ENCODE measurements at places on chromosomes 2 and 18.
A peak's percentile ranks its signal among the peaks of the same experiment; 100 is the strongest.

GRCh38 chr18:37176621-37176934 lies 347.7 kb downstream of the KIAA1328 start:
- no peak for DNase-seq
- H3K27ac ChIP-seq = no peak overlapping the region
- H3K36me3 ChIP-seq = no peaks in the 10 kb centered on the region
- H3K4me1 ChIP-seq = no peaks in the 10 kb centered on the region
- H3K4me3 ChIP-seq = no peak overlapping the region

GRCh38 chr18:79768745-79769144 lies 29.0 kb upstream of the KCNG2 start:
- H3K36me3 ChIP-seq = no peaks in the 10 kb centered on the region
- no peak for DNase-seq
- peaks cover 3% of the 10 kb centered on the region for H3K27me3 ChIP-seq

DNA sequence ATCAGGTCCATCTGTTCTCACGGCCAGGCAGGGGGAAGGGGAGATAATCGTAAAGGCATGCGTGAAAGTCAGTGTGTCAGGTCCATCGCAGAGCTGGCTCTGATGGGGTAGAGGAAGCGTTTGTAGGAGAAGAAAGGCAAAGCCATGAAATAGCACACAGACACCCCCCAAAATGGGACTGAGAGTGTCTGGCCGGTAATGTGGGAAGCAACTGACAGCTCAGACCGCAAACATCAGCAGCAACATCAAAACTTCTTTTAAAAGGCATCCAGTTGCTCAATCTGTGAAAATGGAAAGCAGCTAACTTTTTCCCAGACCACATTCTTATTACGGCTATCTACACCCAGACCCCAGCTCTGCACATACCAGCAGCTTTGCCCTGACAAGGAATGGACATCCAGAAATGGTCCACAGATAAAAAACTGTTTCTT lies 232.6 kb downstream of the EN1 start:
- DNase-seq = no peak
- H3K27ac ChIP-seq = no peak overlapping the region
- no peaks in the 10 kb centered on the region for H3K27me3 ChIP-seq
- H3K36me3 ChIP-seq = no peaks in the 10 kb centered on the region
- no peak overlapping the region for H3K4me3 ChIP-seq

DNA sequence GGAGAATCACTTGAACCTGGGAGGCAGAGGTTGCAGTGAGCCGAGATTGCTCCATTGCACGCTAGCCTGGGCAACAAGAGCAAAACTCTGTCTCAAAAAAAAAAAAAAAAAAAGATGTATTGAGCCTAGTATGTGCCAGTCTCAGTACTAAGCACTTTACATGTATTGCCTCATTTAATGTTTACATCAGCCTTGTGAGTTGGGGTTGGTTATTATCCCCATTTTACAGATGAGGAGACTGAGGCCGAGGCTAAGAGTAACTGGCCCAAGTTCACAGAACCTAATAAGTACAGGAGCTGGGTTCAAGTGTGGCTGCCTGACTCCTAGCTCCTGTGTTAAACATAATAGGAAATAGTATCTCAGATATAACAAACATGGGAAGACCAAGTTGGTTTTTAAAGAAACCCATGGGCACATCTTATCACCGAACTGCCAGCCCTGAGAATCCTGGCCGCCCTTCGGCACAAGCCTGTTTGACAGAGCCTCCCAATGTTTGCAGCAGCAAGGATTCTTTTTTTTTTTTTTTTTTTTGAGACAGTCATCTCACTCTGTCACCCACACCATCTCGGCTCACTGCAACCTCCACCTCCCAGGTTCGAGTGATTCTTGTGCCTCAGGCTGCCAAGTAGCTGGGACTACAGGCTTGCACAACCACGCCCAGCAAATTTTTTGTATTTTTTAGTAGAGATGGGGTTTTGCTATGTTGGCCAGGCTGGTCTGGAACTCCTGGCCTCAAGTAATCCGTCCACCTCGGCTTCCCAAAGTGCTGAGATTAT lies 24.2 kb upstream of the GMPPA start:
- no peak overlapping the region for H3K4me3 ChIP-seq
- no peak overlapping the region for H3K27ac ChIP-seq
- H3K36me3 ChIP-seq = no peaks in the 10 kb centered on the region
- no peak for DNase-seq

GRCh38 chr2:25582077-25582830 lies 91.1 kb downstream of the DTNB start:
- peaks cover 5% of the 10 kb centered on the region for H3K36me3 ChIP-seq
- H3K4me1 ChIP-seq = no peaks in the 10 kb centered on the region
- H3K4me3 ChIP-seq = no peak overlapping the region
- H3K27me3 ChIP-seq = no peaks in the 10 kb centered on the region
- H3K27ac ChIP-seq = no peak overlapping the region

- no peak overlapping the region for H3K27ac ChIP-seq
- peaks cover 4% of the 10 kb centered on the region for H3K36me3 ChIP-seq
- no peak for DNase-seq
- H3K4me1 ChIP-seq = no peaks in the 10 kb centered on the region
- H3K4me3 ChIP-seq = no peak overlapping the region
- no peaks in the 10 kb centered on the region for H3K27me3 ChIP-seq
These were observed 24.3 kb downstream of the WDSUB1 start for GRCh38 chr2:159262226-159262625.

GRCh38 chr2:163312713-163313112 lies 423.1 kb downstream of the FIGN start:
- H3K27ac ChIP-seq = no peak overlapping the region
- DNase-seq = no peak
- no peak overlapping the region for H3K4me3 ChIP-seq
- no peaks in the 10 kb centered on the region for H3K4me1 ChIP-seq

DNA sequence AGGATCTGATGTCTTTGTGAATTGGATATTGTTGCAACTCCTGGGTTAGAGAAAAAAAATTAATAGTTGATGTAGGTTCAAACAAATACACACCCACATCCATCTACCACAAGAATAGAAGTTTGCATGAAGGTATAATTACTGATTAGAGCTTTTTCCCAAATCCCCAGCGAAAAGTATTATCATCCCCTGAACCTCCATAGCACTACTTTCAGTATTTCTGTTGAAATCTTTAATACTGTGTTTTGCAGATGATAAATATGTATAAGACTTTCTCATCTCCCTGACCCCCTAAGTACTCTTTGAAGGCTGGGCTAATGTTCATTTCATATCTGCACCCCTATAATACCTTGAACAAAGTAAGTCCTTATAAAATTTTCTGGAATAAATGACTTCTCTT lies 6.4 kb downstream of the FN1 start:
- H3K4me3 ChIP-seq = no peak overlapping the region
- no peak for DNase-seq
- no peaks in the 10 kb centered on the region for H3K4me1 ChIP-seq
- peaks cover 18% of the 10 kb centered on the region for H3K27me3 ChIP-seq
- H3K36me3 ChIP-seq = no peaks in the 10 kb centered on the region

GRCh38 chr2:65937379-65938160 lies 497.4 kb upstream of the MEIS1 start:
- DNase-seq = no peak
- H3K36me3 ChIP-seq = no peaks in the 10 kb centered on the region
- no peak overlapping the region for H3K27ac ChIP-seq
- H3K4me3 ChIP-seq = no peak overlapping the region
- no peaks in the 10 kb centered on the region for H3K4me1 ChIP-seq

DNA sequence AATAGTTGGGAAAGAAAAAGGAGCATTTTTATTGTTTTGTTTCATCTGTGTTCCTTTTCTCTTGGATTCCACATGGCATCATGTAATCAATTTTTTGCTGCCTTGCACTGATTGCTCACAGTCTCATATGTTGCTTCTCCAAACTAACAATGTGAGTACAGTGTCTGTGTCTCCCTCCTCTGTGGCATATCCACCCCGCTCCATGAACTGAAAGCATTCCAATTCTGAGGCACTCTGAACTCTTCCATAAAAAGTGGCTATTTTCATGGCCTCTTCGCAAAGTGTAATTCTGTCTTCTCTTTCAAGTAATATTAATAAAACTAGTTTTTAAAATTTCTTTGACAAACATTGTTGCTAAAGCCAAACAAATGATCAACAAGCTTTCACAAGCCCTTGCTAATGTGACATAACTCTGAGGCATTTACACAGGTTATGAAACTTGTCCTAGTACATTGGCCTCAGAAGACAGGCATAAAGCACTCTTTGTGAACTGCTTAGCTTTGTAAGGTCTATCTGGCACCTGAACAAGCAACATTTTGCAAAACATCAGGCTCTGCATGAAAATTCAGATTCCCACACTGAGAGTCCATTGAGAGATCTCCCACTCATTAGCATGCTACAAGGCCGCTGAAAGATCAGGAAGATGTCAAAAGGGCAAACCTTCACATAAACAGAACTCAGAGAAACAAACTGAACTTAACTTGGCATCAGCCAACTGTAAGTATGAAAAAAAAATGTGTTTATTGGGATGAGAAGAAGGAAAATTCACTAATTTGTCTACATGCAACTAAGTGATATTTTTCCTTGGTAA lies 33.0 kb downstream of the GPR75 start:
- no peaks in the 10 kb centered on the region for H3K4me1 ChIP-seq
- no peaks in the 10 kb centered on the region for H3K27me3 ChIP-seq
- peaks cover 3% of the 10 kb centered on the region for H3K36me3 ChIP-seq
- no peak for DNase-seq

- no peak for DNase-seq
- H3K27ac ChIP-seq = no peak overlapping the region
These were observed 24.9 kb upstream of the RAB10 start for GRCh38 chr2:26008851-26009566.

DNA sequence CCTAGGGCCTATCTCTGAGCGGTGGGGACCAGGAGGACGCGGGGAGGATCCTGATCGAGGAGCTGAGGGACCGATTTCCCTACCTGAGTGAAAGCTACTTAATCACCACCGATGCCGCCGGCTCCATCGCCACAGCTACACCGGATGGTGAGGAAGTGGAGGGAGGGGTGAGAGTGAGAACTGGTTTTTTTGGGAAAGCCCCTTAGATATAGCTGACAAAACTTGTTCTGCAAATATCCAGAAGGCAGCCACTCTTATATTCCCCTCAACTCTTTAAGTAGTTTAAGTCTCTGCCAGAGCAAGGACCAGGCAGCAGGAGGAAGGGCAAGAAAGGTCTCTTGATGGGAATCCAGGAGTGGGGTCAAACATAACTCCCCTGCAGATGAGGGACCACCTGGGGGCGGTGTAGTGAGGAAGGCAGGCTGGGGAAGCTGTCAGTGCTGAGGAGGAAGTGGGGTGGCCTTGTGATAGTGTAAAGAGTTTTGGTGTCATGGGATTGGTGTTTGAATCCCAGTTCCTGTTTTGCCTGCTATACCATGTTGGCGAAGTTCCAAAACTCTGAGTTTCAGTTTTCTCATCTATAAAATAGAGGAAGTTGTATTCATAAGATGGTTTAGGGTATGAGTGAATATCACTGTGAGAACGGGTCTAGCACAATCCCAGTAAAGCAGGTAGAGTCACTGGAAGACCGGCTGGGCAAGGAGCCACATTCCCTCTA lies 3.4 kb downstream of the NAGK start:
- peak; percentile 71 for DNase-seq
- H3K27ac ChIP-seq = peak overlapping the region; percentile 84
- peak overlapping the region; percentile 14 for H3K4me3 ChIP-seq
- peaks cover 65% of the 10 kb centered on the region for H3K4me1 ChIP-seq

GRCh38 chr2:12967804-12968203 lies 251.1 kb downstream of the TRIB2 start:
- H3K4me3 ChIP-seq = no peak overlapping the region
- H3K4me1 ChIP-seq = peaks cover 5% of the 10 kb centered on the region
- H3K27ac ChIP-seq = no peak overlapping the region
- DNase-seq = no peak

DNA sequence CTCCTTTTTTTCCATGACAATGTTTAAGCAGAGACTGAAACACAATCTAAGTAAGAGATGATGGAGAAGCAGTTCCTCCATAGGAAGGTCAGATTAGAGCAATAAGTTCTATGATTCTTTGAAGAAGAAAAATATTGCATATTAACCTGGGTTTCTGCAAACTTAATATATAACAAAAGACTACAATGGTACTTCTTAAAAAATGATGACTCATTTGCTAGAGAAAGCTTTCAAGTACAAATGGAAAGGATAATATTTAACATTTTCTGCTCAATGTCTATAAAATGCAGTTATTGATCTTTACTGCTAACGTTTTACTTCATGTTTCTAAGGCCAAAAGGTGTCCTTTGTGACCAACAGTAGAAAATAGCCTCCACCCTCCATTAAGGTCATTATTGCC lies 158.6 kb downstream of the DOCK10 start:
- H3K4me1 ChIP-seq = peaks cover 5% of the 10 kb centered on the region
- no peak for DNase-seq
- no peak overlapping the region for H3K4me3 ChIP-seq
- no peak overlapping the region for H3K27ac ChIP-seq

DNA sequence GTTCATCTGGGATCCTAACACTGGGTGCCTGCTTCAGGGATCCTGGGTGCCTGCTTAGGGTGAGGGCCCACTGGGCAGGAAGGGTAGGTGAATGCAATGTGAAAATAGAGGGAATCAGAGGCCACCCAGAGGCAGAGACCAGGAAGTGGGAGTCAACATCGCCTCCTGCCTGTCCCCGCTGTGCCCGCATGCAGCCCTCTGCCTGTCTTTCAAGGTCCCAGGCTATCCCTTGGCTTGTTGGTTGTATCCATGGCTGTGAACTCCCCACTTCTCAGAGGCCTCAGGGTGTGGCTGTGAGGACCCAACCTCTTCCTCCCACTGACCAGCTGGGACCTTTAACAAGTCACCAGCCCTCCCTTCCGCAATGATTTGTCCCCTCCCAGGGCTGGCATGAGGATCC lies 26.5 kb downstream of the PSD4 start:
- peaks cover 18% of the 10 kb centered on the region for H3K4me1 ChIP-seq
- DNase-seq = no peak
- H3K27ac ChIP-seq = no peak overlapping the region
- H3K4me3 ChIP-seq = no peak overlapping the region
- peaks cover 74% of the 10 kb centered on the region for H3K36me3 ChIP-seq

GRCh38 chr2:240136671-240137292 lies 677 bp upstream of the COPS9 start:
- peak overlapping the region; percentile 94 for H3K4me3 ChIP-seq
- no peak overlapping the region for H3K27ac ChIP-seq
- H3K36me3 ChIP-seq = peaks cover 21% of the 10 kb centered on the region
- peak; percentile 49 for DNase-seq
- peaks cover 33% of the 10 kb centered on the region for H3K4me1 ChIP-seq
- H3K27me3 ChIP-seq = peaks cover 2% of the 10 kb centered on the region

- no peaks in the 10 kb centered on the region for H3K27me3 ChIP-seq
- no peaks in the 10 kb centered on the region for H3K4me1 ChIP-seq
- no peaks in the 10 kb centered on the region for H3K36me3 ChIP-seq
- no peak within 1 kb of the TSS for H3K27ac ChIP-seq
These were observed at the start of gene MAB21L4 for GRCh38 chr2:240895656-240896388. Gene MAB21L4 (minus strand): TSS chr2:240896156. CDS start chr2:240895997, 159 bp downstream.

GRCh38 chr2:54228945-54229344 lies 27.1 kb downstream of the TSPYL6 start:
- no peak for DNase-seq
- no peaks in the 10 kb centered on the region for H3K4me1 ChIP-seq
- H3K27me3 ChIP-seq = no peaks in the 10 kb centered on the region

DNA sequence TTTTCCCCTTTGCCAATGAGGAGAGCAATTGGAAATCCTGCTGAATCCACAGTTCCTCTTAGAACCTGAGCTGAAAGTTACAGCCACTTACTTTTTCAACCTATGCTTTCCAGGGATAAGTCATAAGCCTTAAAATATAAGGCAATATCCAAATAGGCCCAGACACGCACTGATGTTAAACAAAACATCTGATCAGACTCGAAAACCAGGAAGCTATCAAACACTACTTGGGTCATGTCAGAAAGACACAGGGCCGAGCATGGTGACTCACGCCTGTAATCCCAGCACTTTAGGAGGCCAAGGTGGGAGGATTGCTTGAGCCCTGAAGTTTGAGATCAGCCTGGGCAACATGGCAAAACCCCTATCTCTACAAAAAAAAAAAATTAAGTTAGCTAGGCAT lies 192.1 kb downstream of the SP3 start:
- H3K36me3 ChIP-seq = no peaks in the 10 kb centered on the region
- no peaks in the 10 kb centered on the region for H3K4me1 ChIP-seq
- no peak overlapping the region for H3K27ac ChIP-seq
- peaks cover 4% of the 10 kb centered on the region for H3K27me3 ChIP-seq
- DNase-seq = no peak

Measured in CD4-positive, alpha-beta T cell (primary cell).